Endodermal cell (in vitro differentiated cells): ENCODE measurements at places on chromosomes 16 and 17.

DNA sequence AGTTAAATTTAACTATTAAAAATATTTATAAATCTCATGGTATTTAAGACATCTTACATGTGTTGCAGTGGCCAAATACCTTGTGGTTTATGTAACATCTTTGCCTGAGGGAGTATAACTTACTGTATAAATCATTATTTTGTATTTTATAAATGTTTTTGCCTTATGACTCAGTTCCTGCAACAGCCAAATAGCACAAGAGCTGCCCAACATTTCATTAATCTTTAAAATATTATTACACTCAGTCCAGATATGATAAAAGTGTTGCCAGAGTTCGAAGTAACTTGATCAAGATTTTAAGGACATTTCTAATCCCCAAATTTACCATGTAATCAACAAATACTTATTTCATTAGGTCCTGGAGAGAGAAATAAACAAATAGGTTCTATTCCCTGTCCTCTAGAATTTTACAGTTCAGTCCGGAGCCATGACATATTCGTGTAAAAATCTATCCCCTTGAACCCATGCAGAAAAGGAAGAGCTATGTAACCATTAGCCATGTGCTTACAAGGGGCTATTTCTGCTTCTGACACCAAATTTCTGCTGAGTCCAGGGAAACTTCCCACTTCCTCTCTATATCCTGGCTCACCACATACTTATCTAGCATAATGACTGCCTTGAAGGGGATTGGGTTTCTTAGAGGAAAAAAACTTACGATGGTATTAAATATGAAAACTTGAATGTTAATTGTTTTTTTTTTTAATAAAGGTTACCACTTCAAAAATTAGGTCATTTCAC lies 44.0 kb downstream of the IRX6 start:
- DNase-seq, result no peak

DNA sequence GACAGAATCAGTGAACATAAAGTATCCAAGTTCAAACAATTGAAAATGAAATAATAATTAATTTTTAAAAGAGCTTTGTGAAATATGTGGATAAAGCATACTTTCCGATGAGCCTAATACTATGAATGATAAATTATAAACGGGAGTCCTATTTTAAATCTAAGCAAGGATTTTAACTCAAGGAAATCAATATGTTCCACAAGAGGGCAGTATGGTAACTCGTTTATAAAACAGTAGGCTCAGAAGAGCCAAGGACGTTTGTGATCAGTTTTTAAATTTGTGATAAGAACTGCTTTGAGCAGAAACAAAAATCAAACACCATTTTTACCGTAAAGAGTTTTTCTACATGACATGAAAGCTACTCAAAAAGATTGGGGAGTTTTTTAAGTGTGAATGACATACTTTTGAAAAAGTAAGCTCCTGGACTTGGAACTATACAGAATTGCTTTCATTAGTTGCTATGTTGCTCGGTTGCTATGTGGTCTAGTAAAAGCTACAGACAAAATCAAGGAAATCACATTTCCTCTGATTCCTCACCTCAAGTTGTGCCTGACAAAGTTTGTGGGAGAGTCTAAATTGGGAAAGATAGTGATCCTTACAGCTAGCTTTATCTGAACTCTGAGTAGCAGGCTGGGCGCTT lies 11.8 kb upstream of the TEKT1 start:
- no peak for DNase-seq

DNA sequence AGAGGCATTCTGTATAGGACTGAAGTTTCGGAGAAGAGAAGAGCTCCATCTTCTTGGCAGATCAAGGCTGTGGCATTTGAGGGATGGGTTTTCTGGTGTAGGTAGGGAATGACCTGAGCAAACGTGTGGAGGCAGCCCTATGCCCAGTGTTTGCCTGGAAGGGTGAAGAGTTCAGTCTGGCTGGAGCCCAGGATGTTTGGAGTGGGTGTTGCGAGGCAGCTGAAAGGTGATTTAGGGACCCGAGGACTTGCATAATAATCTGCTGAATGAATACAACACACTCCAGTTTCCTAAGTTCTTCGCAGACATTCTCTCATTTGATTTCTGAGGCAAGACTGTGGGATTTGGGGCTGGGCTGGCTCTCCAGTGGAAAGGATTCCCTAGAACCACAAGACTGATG lies 186.2 kb downstream of the CYLD start:
- no peak for DNase-seq

- DNase-seq, result no peak
Observed at GRCh38 chr16:66653581-66654350, 42.8 kb downstream of the CMTM4 start.

DNA sequence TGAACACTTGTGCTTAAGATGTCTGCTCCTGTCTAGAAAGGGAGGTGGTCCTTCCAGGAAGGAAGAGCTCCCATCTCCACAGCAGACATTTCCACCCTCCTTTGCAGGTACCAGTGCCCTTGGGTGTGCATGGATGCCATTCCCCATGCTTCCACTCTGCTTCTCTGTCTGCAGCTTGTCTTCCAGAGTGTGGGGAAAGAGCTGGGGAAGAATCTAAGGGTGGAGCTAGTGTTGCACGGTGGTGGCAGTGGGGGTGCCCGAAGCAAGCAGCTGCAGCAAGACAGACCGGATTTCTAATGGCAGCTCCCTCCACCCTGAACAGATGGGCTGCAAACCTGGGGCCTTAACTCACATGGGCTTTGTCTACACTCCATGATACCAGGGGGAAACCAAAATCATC lies 22.6 kb upstream of the HOXB13 start:
- DNase-seq, result no peak

GRCh38 chr16:17835118-17835876 lies 364.5 kb upstream of the XYLT1 start:
- no peak for DNase-seq

DNA sequence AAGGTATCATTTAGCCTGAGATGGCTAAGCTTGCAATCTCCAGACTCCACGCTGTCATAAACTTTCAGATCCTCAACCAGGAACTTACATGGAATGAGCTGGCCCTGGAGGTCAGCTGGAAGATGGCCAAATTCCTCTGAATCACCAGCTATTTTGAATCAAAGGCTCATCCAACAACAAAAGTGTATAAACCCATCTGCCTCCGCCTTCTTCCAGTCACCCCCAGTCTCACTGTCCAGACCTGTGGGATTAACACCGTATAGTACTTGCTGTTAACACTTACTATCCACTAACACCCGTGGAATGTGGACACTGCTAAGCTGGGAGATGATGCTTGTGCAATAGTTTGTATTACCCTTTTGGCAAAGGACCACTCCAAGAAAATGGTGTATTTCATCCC lies 1.9 kb upstream of the LCMT1 start:
- no peak for DNase-seq

DNA sequence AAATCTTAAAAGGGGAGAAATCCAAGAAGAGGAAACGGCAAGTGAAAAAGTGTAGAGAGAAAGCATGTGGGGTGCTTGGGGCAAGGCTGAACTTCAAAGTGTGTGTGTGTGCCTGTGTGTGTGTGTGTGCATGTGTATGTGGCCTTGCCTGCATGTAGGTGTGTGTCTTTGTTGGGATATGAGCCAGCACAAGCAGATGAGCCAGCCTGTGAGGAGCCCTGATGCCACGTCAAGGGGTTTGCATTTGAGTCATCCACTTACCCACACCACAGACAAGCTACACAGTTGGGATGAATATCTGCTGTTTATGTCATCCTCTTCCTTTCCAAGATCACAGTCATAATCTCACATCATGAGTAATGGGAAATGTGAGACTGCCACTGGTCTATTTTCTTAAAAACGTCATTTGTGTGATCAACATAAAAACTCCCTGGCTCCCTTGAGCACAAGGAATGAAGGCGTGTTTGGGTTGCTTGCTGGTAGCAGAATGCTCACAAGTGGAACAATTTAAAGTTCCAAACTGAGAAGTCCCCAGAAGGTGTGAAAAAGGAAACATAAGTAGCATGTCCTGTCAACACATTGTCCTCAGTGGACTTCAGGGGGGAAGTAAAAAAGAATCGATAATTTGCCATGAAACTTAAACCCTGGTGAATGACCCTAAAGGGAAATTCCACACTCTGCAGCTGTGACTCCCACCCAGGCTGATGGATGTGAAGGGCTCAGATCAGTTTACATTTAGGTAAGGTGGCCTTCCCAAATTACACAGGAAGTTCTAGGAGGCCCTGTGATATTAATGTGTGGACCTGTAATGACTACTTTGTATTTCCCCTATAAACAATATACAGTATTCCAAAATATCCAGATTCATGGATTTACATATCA lies 14.7 kb downstream of the KCTD19 start:
- DNase-seq, result no peak

DNA sequence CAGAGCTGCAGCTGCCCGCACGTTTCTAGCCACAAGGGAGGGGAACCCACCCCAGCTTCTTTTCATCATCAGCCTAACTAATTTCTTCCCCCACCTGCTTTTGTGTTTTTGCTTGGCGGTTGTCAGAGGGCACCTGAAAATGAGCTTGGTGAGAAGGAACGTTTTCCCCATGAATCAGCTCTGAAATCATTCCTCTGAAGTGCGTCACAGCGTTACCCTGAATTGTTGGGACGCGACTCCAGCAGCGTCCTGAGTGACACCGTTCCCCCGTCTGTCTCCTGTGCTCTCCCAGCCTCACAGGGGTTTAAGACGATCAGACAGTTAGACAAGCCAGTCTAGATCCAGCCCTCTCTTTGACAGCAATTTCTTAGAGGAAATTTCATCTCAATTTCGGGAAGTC lies 722.9 kb upstream of the EEF2KMT start:
- no peak for DNase-seq

DNA sequence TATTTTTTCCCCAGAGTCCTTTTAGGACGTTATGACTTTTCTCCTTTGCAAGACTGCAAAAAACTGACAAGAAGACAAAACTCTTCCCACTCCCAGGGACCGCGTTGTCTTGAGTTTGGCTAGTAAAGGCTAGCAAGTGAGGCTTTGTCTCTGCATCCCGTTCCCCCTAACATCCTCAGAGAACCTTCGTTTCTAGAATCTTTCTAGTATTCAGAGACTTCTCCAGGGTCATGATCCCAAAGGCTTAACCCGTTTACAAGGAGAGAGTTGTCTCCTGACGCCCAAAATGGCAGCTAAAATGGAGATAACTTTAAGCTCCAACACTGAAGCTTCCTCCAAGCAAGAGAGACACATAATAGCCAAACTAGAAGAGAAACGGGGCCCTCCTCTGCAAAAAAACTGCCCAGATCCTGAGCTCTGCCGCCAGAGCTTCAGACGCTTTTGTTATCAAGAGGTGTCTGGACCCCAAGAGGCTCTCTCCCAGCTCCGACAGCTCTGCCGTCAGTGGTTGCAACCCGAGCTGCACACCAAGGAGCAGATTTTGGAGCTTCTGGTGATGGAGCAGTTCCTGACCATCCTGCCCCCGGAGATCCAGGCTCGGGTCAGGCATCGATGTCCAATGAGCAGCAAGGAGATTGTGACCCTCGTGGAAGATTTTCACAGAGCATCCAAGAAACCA lies 843 bp downstream of the ZNF174 start:
- DNase-seq, result peak; percentile 61

GRCh38 chr17:64692187-64692586 lies 30.1 kb upstream of the SMURF2 start:
- no peak for DNase-seq

GRCh38 chr17:80279895-80280294 lies 19.2 kb downstream of the RNF213 start:
- DNase-seq, result no peak

- peak; percentile 47 for DNase-seq
Observed at GRCh38 chr17:9842057-9842758, 16.5 kb downstream of the GLP2R start.

DNA sequence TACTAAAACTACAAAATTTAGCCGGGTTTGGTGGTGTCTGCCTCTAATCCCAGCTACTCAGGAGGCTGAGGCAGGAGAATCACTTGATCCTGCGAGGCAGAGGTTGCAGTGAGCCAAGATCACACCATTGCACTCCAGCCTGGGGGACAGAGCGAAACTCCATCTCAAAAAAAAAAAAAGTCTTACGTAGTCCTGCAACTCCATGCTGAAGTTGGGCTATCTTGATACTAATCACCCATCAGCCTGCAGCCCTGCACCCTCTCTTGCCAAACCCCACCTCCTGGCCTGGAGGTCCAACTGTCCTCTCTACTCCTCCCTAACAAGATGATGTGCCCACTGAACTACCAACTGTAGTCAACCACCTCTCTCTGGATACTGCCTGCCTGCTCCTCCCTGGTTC lies 4.8 kb downstream of the TMEM170A start:
- DNase-seq, result peak; percentile 37

GRCh38 chr16:17371299-17371698 lies 99.5 kb downstream of the XYLT1 start:
- DNase-seq, result no peak

GRCh38 chr16:80319181-80319580 lies 221.6 kb upstream of the DYNLRB2 start:
- no peak for DNase-seq

- DNase-seq, result peak; percentile 42
Observed at GRCh38 chr17:33046361-33047255, 55.0 kb downstream of the SPACA3 start.

DNA sequence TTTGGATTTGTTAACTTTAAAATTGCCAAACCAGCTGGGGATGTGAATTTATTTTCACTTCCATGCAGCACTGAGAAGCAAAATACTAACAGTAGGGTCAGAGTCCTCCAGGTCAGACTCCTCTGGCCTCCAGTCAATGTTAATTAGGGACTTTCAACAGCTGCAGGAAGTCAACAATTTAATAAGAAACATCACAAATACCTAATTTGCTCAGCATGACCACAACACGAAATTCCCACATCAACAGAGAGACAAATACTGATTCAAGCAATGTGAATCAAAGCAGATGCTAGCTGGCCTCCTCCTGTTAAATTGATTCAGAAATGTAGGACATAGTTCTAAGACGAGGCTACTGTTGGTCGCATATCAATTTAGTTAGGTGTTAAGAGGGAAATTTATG lies 111.7 kb downstream of the ABCA8 start:
- DNase-seq, result no peak

DNA sequence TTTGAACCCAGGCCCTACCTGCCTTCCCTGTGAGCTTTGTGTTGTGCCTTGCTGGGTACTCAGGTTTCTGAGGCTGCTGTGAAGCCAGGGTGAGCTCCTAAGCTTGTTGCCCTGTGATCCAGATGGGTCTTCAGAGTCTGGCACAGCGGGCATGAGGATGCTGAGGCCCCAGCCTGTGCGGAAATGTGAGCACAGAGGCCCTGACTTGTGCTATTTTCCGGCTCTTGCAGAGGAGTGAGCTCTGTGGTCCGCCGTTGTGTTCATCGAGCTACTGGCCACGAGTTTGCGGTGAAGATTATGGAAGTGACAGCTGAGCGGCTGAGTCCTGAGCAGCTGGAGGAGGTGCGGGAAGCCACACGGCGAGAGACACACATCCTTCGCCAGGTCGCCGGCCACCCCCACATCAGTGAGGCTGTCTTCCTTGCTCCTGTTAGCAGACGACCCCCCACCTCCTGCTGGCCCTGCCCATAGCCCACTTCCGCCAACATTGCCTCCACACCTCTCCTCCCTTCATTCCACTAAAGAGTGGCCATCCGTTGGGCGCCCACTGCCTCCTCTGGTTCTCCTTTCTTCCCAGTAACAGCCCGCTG lies 2.7 kb downstream of the PHKG2 start:
- DNase-seq, result no peak

GRCh38 chr17:600576-601243 lies 113.9 kb downstream of the VPS53 start:
- no peak for DNase-seq
